Endothelial cell of umbilical vein (primary cell): ENCODE measurements at places on chromosomes 7 and 10. TPM values are rescaled to one million over a fixed set of nuclear protein-coding genes. Genes with fewer than 3 reads are reported as not detected.
A peak's percentile ranks its signal among the peaks of the same experiment; 100 is the strongest.

GRCh38 chr10:74738052-74738451, 88.3 kb upstream of the KAT6B start:
- peak; percentile 13 for DNase-seq

- peak; percentile 47 for DNase-seq
These were observed 458.5 kb downstream of the KCNMA1 start for GRCh38 chr10:77179015-77179695.

- DNase-seq, result no peak
These were observed 189.8 kb upstream of the SEMA3A start for GRCh38 chr7:84384417-84384816.

DNA sequence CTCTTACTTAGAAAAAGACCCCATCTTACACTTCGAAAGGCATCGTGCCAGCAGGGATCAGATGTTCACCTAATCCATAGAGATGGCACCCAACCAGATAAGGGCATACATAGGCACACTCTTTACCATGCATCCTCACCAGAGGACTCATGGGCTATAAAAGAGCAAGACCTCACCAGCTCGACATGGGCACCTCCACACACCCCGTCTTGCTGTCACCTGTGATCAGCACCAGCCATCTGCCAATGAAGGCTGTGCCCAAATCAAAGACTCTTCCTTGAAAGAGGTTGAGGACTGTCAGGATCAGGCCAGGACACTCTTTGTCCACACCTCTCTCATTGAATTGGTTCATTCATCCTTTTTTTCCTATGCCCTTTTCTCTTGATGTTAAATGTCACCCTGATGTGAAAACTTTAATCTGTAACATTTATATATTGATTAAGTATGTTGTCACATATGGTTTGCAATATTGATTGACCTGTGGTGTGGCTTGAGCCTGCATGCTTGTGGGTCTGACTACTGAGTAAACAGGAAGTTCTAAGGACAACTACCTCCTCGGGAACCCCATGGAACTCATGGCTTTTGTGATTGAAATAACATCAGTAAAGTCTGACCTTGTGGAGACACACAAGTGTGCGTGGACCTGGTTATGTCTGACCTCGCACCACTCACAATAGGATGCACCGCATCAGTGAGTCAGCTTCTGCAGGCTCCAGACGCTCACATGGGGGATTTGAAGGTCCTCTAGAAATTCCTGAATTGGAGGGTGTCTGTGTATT, 75.5 kb downstream of the HTR5A start:
- DNase-seq, result no peak

DNA sequence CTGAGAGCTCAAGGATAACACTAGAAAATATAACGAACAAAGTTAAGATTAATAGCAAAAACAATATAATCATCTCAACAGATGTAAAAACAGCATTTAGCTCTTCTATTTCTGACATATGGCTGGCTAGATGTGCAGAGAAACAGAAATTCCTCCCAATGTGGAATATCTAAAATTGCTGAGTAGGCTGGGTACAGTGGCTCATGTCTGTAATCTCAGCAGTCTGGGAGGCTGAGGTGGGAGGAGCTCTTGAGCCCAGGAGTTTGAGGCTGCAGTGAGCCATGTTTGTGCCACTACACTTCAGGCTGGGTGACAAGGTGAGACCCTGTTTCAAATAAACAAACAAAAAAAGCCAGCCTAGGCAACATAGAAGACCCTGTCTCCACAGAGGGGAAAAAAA, 18.0 kb downstream of the ZNF746 start:
- DNase-seq, result no peak

- DNase-seq, result no peak
These were observed 153.5 kb upstream of the TMEM72 start for GRCh38 chr10:44757551-44758205.

DNA sequence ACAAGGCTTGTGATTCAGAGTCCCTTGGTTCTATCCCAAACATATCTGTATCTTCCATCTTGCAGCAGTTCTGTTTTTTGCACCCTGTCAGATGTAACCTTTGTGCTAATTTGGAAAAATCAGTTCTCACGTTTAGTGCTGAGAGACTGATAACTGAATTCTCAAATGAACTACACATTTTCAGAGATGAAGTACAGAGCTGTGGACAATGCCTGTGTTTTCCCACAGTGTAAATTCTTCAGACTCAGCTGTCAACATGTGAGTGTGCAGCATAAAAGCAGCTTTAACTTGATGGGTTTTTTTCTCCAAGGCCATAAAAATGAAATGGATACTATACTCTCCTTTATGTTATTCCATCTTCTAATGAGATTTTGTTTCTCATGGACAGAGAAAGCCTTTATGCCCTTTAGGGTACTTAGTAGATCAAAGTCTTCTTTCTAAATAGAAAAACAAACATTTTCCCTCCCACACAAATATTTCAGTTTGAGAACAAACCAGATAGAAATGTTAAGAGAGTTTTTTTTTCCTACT, 150.9 kb downstream of the SEMA3A start:
- DNase-seq, result no peak

- no peak for DNase-seq
These were observed 4.2 kb downstream of the NT5C2 start for GRCh38 chr10:103188853-103189252.

- no peak for DNase-seq
These were observed 251.8 kb downstream of the TEX36 start for GRCh38 chr10:125431149-125431548.

GRCh38 chr10:113027574-113028455, 77.8 kb downstream of the TCF7L2 start:
- peak; percentile 31 for DNase-seq

DNA sequence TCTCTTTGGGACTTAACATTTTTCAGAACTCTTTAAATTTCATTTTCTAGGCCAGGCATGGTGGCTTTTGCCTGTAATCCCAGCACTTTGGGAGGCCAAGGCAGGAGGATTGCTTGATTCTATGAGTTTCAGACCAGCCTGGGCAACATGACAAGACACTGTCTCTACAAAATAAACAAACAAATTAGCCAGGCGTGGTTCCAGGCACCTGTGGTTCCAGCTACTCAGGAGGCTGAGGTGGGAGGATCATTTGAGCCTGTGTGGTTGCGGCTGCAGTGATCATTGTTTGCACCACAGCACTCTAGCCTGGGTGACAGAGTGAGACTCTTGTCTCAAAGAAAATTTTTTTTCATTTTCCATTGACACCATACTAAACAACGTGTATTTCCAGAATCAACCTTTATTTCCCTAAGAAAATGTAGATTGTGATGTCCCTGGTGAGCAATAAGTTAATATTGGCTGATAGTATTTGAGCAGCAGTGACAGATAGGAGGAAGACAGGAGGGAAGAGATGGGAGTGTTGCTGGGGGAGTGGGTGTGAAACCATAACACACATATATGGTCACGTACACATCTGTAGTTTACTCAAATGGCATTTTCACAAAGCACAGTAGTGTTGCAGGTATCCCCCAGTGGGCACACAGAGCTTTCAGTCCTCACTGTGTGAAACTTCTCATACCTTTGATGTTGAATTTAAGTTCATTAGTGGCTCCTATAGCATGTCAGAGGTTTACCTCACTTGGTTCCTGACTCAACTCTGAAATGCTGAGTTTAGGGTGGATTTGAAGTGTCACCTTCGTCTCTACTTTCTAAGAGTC, 205.6 kb downstream of the AUTS2 start:
- DNase-seq, result no peak

DNA sequence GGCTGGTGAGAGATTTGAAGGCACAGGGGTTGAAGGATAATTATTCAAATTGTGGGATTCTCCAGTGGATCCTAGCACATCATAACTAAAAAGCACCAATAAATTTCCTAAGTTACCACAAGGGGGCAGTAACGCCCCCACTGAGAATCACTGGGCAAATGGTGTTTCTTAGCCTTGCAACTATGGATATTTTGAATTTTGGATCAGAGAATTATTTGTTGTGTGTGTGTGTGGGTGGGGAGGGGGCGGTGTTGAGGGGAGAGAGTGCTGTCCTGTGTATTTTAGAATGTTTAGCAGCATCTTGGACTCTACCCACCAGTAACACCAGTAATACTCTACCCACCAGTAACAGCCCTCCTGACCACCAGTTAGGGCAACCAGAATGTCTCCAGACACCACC, 63.3 kb upstream of the PRKG1 start:
- peak; percentile 46 for DNase-seq

GRCh38 chr7:108308903-108309302, 147.3 kb downstream of the NRCAM start:
- peak; percentile 60 for DNase-seq

- DNase-seq, result peak; percentile 20
These were observed 2.0 kb downstream of the DBF4 start for GRCh38 chr7:87878208-87878735.

DNA sequence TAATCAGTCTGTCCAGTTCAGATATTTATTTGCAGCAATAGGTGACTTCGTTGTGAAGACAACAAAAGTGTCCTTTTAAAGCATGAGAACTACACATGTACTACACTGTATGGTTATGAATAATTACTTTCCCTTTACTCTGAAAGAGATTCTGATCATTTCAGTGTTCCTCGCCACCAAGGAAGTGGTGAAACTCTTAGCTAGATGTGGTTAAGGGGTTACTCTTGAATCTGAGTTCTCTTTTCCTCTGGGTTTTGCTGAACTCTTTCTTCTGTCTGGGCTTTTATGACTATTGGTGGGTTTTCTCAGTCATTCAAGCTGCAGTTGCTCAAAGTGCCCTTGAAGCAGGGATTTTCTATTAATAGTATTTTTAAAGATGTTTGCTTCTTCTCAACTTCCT, 127.9 kb upstream of the SEM1 start:
- DNase-seq, result no peak

GRCh38 chr7:104935276-104935675, 78.7 kb upstream of the KMT2E start:
- DNase-seq, result no peak

- DNase-seq, result no peak
These were observed 25.6 kb downstream of the TACR2 start for GRCh38 chr10:69391158-69391557.

GRCh38 chr7:16669581-16669980, 23.6 kb downstream of the BZW2 start:
- DNase-seq, result no peak

DNA sequence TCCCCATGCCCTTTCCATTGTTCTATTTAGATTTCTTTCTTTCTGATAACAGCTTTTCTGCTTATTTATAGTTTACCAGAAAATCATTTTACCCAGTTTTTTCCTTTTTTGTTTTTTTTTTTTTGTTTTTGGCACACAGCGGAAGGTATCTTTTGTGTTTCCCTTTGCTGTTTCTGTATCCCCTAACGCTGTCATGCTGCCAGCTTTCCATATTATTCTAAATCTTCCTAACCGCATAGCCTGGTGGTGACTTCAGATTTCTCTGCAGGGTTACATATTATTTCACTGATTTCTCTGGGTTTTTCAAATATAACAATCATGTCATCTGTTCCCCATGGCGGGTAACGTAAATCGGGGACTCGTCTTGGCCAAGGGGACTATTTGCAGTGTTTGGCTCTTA, 4.0 kb upstream of the SLC29A4 start:
- peak; percentile 22 for DNase-seq

DNA sequence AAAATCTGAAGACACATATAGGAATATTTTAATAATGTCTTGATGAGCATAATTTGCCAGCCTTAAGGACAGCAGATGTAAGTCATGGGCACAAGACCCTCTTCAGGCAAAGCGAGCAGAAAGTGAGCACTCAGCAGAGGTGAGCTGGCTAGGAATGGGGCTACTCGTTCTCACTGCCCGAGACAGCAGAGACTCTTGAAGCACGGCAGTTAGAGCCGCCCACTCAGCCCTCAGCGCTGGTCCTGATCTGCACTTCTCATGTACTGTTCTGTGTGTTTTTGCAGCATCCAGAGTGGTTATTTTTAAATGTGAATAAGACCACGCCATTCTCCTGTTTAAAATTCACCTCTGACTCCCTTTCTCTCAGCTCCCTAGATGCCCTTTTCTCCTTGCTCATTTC, 65.3 kb downstream of the GFRA1 start:
- no peak for DNase-seq

GRCh38 chr7:108069646-108070045, 60.5 kb downstream of the LAMB4 start:
- DNase-seq, result no peak

DNA sequence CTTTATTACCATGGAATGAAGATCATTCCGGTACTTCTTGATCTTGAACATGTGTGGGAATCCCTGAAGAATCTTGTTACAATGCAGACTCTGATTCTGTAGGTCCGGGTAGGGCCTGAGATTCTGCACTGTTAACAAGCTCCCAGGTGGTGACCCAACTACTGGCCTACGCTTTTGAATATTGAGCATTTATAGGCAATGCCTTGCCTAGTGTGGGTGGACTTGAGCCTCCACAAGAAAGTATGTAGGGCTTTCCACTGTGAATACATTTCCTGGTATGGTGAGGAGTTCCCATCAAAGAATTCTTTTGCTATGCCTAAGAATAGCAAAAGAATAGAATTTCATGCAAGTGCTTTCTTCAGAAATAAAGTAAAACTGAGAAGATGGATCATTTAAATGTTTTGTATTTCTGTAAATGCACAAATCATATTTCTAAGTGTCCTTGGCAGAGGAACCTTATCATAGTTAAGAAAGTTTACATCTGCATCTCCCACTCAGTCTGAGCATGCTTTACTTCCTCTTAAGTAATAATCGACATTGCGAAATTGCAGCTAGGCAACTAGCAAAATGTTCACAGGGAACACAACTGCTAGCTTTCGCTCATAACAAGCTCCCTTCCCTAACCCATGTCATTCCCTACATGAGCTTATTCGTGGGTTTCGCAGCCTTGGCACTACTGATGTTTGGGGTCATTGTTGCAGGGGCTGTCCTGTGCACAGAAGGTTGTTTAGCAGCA, 71.4 kb downstream of the AHR start:
- DNase-seq, result no peak

- DNase-seq, result no peak
These were observed 18.6 kb upstream of the TMEM225B start for GRCh38 chr7:99579281-99579955.

DNA sequence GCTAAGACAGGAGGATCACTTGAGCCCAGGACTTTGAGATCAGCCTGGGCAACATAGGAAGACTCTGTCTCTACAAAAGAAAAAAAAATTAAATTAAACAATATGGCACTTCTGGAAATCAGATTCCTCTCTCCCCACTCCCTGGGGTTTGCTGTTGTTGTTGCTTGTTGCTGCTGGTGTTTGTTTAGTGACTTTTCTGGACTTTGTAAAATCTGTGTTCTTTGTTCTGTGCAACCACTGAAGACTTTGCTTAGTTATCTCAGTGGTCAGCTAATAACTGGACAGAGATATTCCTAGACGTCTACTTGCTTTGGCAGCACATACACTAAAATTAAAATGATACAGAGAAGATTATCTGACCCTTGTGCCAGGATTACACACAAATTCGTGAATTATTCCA, 10.3 kb upstream of the WIPI2 start:
- no peak for DNase-seq

Gene TDRD1
- total RNA-seq, result not detected in 2 replicates

Gene EXOC6
- total RNA-seq, result 103 and 108 TPM in 2 replicates

Gene ITGA8
- total RNA-seq, result 0.12 and 0.40 TPM in 2 replicates

Gene STAG3
- 0.55 and 1.4 TPM in 2 replicates for total RNA-seq

Gene ADAP1
- 0.46 and 0.49 TPM in 2 replicates for total RNA-seq

Gene SPDYE16
- total RNA-seq, result 0.22 TPM in 1 of 2 replicates, not detected in the other

Gene HPS1
- total RNA-seq, result 60.7 and 67.1 TPM in 2 replicates

Gene TCF7L2
- 21.8 and 22.1 TPM in 2 replicates for total RNA-seq

Gene NAT16
- total RNA-seq, result not detected in 2 replicates

Gene TMEM178B
- total RNA-seq, result not detected in 2 replicates
